Activated naive CD8-positive, alpha-beta T cell treated with anti-CD3 and anti-CD28 coated beads for 36 hours (primary cell): ENCODE measurements at places on chromosomes 1 and 21. TPM values are rescaled to one million over a fixed set of nuclear protein-coding genes. Genes with fewer than 3 reads are reported as not detected.

GRCh38 chr1:58713841-58714240 is 14.0 kb upstream of the MYSM1 start:
- DNase-seq: no peak
- H3K4me3 ChIP-seq: no peak overlapping the region
- peaks cover 15% of the 10 kb centered on the region for H3K4me1 ChIP-seq
- no peak overlapping the region for H3K27ac ChIP-seq

IGFN1 gene
- total RNA-seq: not detected

- H3K27ac ChIP-seq: no peak overlapping the region
- DNase-seq: no peak
- peaks cover 3% of the 10 kb centered on the region for H3K4me1 ChIP-seq
- H3K4me3 ChIP-seq: no peak overlapping the region
These were observed 12.5 kb downstream of the QSOX1 start for GRCh38 chr1:180167021-180167701.

GRCh38 chr1:87866416-87866815 is 537.7 kb downstream of the LMO4 start:
- H3K4me1 ChIP-seq: peaks cover 10% of the 10 kb centered on the region
- no peaks in the 10 kb centered on the region for H3K27me3 ChIP-seq
- H3K36me3 ChIP-seq: no peaks in the 10 kb centered on the region
- H3K4me3 ChIP-seq: no peak overlapping the region
- no peak overlapping the region for H3K27ac ChIP-seq
- no peak for DNase-seq

- no peaks in the 10 kb centered on the region for H3K36me3 ChIP-seq
- H3K4me1 ChIP-seq: peaks cover 2% of the 10 kb centered on the region
- H3K4me3 ChIP-seq: no peak overlapping the region
- H3K27ac ChIP-seq: no peak overlapping the region
- no peak for DNase-seq
These were observed 10.7 kb downstream of the HES2 start for GRCh38 chr1:6409053-6409452.
